Stimulated activated naive CD8-positive, alpha-beta T cell treated with anti-CD3 and anti-CD28 coated beads, Interleukin-15, amount 100 ng/mL, for 72 hours (primary cell): ENCODE measurements at places on chromosomes 7 and 10.

- no peak for DNase-seq
These were observed 148.0 kb downstream of the RNF216 start for GRCh38 chr7:5633161-5634106.

GRCh38 chr7:152636441-152636840, 39.5 kb downstream of the XRCC2 start:
- DNase-seq = no peak

DNA sequence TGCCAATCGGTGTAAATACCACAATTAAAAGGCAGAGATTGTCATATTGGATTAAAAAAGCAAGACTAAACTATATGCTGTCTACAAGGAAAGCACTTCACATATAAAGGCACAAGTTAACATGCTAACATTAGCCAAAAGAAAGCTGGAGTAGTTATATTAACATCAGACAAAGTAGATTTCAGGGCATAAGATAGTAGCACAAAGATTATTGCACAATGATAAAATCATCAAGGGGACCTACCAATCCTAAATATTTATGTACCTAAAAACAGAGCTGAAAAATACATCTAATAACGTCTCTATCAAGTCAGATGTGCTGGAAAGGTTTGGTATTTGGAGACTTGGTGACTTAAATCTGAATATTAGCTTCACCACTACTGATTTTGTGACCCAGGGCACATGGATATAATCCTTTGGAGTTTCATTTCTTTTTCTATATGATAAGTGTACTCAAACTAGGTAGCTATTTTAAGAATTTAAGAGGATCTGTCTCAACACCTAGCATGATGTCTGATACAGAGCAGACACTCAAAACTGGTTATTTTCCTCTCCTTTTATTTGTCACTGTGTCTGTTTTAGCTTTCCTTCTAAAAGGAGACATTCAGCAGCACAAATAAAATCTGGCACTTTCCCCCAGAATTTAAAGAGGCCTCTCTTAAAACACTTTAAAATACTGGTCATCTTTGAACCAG, 156.5 kb downstream of the DOCK4 start:
- DNase-seq = no peak

GRCh38 chr7:107494315-107494751, 24.5 kb downstream of the GPR22 start:
- no peak for DNase-seq

GRCh38 chr7:87140271-87140748, 11.9 kb upstream of the DMTF1 start:
- no peak for DNase-seq

GRCh38 chr10:69446650-69447151, 4.6 kb upstream of the TSPAN15 start:
- no peak for DNase-seq

DNA sequence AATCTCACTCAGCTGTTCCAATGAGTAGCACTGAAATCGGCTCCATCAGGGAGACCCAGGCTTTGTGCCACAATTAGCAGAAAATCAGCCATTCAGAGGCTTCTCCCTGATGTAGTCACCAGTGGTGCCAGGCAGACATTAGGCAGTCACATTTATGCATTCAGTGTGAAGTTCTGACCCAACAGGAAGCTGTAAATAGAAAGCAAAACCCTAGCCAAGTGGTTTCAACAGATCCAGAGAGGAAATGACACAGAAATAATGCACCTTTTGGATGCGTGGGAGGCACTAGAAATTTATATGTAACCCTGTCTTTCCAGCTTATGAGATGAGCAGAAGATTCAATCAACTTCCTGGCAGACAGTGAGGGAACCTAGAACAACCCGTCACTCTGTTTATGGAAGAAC, 186.4 kb downstream of the PDE1C start:
- no peak for DNase-seq

DNA sequence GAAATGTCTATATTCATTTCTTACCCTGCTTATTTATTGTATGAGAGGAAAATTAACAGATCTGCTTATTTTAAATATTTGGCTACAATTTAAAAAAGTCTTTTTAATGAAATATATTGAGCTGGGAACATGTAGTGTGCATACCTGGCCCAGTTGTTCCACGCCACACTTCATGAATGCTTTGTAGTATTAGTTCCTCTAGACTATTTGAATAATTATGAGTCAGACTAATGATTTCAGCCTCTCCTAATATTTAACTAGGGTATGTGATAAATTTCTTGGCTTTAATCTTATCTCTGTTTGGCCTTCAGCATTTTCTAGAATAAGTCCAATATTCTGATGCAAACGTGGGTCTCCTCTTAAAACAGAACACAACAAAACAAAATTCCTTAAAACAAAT, 226.6 kb downstream of the CREB5 start:
- no peak for DNase-seq

DNA sequence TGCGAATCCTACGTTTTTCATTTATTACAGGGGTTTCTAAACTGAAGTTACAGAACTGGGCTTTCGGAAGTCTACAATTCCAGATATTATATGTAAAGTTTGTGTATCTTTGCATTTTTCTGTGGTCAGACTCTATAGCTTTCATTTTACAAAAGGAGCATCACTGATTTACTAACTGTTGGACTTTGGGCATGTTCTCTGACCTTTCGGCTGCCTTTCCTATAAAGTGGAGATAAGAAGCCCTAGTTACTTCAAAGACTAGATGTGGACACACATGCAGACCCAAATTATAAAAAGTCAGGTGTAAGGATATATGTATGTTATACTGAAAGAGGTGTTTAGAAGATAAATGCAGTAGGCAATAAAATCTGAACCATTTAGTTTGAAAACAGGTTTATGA, 126.6 kb upstream of the PRKCQ start:
- DNase-seq = no peak

DNA sequence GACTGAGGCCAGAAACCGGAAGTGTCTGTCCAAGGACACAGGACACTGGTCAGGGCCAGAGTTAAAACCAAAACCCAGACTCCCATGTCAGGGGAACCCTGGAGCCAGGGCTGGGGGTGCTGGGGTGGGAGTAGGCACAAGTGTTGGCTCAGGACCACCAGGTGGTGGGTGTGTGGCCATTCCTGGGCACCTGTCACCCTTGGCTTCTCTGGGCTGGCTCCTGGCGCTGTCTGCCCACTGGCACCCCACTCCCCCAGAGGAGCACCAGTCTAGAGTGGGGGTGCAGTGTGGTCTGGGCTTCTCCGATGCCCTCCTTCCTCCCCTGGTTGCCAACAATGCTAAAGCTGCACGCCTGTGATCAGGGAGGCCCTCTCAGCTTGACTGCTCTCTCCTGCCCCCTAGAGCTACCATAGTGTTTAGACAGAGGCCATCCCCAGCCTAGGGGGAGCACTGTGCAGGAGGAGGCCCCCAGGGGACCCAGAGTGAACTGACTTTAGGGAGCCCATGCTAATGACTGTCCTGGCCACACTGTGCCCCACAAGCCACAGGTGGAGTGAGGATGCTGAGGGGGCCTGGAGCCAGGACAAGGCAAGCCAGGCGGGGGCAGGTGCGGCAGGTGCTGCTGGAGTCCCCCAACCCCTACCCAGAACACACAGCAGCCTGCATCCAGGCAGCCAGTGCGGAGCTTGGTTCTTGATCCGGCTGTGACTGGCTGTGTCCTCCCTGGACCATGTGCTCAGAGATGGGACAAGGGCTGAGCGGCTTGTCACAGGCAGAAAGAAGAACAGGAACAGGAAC, 11.0 kb downstream of the RASGEF1A start:
- DNase-seq = peak; percentile 45
